ENCODE measurements at places on chromosomes 3 and 15.

DNA sequence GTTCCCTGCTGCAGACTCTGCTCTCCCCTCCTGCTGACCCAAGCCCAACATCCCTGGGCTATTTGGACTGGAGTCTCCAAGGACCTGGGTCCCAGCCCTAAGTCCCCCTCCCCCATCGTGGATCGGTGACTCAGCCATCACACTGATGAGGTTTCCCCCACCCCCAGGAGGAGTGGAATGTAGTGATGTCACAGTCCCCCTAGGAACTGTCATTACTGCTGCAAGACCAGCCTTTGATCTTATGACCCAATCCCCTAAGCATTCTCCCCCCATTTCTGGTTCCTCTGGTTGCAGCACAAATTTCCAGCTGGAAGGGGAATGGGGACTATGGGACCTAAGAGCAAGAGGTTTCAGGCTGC is 63.4 kb upstream of the CSPG4 start:
- DNase-seq: no peak

- no peak for DNase-seq
Measured at GRCh38 chr3:186841620-186842019, 890 bp upstream of the ADIPOQ start.

GRCh38 chr15:57746786-57747185 is 40.3 kb downstream of the POLR2M start:
- no peak for DNase-seq

DNA sequence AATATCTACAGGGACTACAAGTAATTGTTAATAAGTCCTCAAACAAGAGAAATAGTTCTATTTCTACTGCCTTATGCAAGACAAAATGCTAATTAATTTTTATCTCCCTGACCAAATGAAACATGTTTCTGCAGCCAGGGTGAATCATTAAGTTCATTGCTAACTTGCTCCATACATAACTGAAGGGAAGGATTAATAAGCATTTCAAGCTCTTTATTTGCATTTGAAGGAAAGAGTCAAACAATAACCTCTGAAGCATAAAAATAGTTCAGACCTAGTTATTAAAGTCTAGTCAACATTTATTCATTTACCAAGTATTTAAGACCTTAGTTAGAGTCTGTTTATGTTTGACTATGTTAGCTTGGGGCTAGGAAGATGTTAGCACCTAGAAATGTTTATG is 120.0 kb downstream of the ATP1B3 start:
- DNase-seq: no peak

DNA sequence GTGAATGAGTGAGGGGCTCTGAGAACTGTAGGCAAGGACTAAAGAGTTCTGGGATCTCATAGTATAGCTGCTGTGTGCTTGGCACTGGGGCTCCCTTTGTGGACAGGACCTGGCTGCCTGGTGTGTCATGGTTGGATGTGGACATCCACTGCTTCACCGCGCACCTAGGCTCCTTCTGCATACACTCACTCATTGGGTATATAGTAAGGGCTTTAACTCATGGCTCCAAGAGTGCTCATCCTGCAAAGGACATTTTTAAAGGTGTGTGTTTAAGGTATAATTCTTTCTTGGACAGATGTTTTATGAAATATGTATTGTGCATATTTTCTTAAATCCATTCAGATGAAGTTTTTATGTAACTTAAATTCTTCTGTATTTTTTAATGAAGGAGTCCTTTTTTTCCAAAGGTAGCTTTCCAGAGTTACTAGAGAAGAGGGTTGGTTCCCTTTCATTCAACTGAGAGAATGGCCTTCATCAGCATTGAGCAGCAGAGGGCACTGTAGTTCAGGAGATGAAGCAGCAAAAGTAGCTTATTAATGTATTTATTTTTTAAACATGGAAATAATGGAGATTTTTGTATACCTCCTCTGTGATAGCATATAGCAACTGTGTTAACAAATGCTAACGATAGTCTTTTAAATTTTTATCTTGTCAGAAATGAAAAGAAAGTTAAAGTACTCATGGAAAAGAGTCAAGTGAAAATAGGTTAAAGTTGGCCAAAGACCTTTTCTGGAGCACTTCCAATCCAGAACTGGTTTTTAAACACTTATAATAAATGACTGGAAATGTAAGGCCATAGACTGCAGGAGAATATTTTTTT is 25.2 kb downstream of the OXNAD1 start:
- no peak for DNase-seq

GRCh38 chr3:29577250-29577649 is 296.4 kb downstream of the RBMS3 start:
- no peak for DNase-seq

DNA sequence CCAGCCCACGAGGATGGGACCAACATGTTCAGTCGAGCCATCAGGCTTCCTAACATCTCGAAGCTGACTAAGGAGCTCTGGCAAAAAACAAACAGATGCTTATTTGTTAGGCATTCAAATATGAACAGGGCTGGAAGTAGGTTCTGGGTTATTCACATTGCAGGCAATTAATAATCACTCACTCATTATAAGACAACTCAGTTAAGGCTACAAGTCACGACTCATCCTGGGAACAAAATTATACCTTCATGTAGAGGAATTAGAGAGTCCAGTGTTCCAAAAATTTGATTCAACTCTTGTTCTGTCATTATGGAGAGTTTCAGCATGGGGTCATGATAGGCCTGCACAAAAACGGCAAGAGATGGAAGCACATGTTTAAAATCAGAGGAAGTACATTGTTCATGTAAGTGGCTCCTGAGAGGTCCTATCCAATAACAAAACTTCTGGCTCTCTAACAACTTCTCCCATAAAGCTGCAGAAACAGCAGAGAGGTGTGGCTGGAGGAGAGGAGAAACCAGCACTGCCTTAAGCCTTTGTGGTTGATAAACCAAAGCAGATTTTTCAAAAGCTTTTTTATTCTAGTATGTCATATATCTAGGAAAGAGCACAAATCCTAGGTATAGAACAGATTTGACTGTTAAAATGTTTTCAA is 50.6 kb downstream of the ARHGEF3 start:
- DNase-seq: no peak

GRCh38 chr3:30004481-30004880 is 601.9 kb upstream of the TGFBR2 start:
- no peak for DNase-seq

DNA sequence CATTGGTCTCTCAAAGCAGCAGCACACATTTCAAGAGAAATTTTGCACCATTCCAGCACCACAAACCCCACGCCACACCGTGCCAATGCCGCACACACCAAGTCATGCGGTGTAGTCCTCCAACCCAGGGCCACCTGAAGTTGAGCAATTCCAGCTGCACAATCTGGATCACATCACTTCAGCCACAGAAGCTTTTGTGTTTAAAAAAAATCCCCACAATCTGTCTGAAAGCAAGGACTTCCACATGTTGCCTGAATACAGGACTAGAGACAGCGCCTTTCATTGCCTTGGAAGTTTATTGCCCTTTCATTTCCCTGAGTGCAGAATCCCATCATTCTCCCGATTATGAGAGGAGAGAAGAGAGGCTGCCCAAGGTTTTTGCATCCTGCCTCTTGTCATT is 175.6 kb upstream of the BCL6 start:
- no peak for DNase-seq

DNA sequence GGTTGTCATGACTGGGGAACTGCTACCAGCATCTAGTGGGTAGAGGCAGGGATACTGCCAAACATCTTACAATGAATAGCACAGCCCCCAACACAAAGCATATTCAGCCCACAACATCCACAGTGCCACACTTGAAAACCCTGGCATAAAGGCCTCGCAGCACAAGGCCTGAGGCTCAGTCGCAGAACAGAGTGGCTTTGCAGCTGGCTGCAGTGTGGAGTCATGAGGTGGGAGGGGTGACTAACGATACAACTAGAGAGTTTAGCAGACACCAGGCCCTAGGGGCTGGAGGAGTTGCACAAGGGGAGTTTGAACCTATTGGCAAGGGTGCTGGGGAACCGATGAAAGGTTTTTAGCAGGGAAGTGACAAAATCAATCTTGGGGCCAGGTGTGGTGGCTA is 32.1 kb downstream of the GRK7 start:
- no peak for DNase-seq

GRCh38 chr3:21847005-21847404 is 96.0 kb upstream of the ZNF385D start:
- no peak for DNase-seq

DNA sequence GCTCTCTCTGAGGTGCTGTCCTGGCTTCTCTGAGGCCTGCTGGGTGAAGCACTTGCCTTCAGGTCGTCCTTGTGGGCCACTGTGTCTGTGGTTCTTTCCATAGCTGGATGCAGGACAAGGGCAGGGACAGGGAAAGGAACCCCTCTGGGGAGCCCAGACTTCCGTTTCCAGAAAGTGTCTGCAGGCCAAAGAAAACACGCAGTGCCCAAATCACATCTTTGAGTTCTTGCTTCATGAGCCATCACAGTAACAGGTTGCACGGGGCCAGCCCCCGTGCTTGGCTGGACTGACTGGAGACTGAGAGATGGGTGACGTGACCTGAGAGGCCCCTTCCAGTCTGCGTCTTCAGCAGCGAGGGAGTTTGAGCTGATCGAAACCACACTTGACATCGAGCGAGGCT is 115.8 kb downstream of the GABRG3 start:
- no peak for DNase-seq

GRCh38 chr3:99330281-99330680 is 308.1 kb upstream of the COL8A1 start:
- DNase-seq: no peak

- no peak for DNase-seq
Measured at GRCh38 chr3:76753599-76753998, 286.3 kb upstream of the ROBO2 start.

DNA sequence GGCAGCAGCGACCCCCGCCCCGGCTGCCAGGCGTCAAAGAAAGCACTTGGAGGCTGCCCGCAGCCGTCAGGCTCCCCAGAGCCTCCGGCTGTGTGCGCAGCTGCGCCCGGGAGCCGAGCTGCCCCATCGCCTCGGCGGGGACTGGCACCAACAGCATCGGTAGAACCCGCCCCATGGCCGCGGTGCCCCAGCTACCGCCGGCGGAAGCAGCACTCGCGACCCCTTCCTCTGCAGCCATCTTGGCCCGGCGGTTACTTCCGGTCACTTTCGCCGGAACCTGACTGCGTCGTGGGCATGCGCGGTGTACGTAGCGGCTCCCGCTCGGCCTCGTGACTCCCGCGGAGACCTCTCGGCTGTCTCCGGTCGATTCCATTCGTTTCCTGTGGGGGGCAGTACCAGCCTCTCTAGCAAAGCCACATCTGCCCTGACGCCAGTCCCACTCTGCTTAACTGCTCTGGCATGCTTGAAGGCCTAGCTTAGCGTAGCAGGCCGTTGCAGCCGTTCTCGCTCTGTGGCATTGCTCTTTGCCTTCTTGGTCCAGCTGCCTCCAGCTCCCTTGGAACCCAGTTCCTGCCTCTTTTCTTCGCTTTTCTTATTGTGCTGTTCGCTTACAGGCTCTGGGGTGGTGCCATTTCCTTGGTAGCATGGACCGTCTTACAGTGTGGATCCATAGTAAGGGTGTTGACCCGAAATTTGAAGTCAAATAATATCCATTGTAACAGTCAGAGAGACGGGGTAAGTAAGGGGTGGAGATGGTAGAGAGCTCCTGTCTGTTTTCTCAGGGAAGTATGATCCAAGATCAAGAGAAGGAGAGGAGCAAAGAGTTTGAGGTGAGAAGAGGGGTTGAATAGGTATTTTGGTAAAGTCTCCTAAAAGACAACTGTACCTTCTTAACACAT is at the start of gene SPG11:
Gene SPG11, minus strand, starts transcription at position 253 of the 899 bp plus-strand sequence. Its CDS starts 15 bp downstream, at position 238.
- DNase-seq: peak; percentile 91

DNA sequence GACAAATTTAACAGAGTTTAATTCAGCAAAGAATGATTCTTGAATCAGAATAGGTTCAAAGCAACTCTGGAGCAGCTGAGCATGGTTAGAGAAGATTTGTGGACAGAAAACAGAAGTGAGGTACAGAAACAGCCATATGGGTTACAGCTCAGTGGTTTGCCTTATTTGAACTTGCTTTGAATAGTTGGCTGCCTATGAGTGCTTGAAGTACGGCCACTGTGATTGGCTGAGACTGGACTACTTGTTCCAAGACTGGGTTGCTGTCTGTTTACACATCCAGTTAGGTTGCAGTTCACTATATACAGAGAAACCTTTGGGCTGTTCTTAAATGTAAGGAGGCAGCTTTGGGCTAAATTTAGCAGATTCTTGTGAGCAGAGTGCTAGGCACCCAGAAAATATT is 79.4 kb upstream of the CADPS start:
- DNase-seq: no peak

- DNase-seq: no peak
Measured at GRCh38 chr15:54660356-54660755, 536.4 kb downstream of the RSL24D1 start.

GRCh38 chr15:76517910-76518309 is 181.3 kb downstream of the ISL2 start:
- DNase-seq: no peak

- DNase-seq: no peak
Measured at GRCh38 chr3:169678122-169678521, 14.6 kb upstream of the MECOM start.

DNA sequence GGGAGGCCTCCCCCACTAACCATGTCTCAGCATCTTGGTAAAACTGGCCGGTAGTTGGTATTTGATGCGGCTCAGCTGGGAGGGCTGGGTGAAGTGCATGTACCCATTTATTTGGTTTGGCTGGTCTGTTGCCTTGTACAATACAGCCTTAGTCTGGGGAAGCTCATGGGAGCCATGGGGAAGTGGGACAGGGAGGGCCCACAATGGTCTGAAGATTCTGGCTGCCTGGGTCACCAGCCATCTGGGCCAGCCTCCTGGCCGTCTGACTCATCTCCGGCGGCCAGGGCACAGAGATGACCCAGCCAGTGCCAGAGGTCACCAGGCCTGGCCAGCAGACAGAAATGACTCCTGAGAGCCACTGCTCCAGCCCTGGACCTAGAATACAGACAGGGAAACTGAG is 51.6 kb upstream of the SMAD6 start:
- DNase-seq: no peak

GRCh38 chr3:192818126-192818525 is 90.8 kb upstream of the FGF12 start:
- no peak for DNase-seq

- DNase-seq: no peak
Measured at GRCh38 chr3:66010739-66011655, 27.7 kb downstream of the MAGI1 start.

GRCh38 chr3:143201045-143201444 is 81.5 kb downstream of the CHST2 start:
- no peak for DNase-seq

- DNase-seq: no peak
Measured at GRCh38 chr15:52680041-52680391, 828 bp upstream of the ATOSA start.

GRCh38 chr3:139679220-139679775 is 1.5 kb upstream of the NMNAT3 start:
- no peak for DNase-seq

DNA sequence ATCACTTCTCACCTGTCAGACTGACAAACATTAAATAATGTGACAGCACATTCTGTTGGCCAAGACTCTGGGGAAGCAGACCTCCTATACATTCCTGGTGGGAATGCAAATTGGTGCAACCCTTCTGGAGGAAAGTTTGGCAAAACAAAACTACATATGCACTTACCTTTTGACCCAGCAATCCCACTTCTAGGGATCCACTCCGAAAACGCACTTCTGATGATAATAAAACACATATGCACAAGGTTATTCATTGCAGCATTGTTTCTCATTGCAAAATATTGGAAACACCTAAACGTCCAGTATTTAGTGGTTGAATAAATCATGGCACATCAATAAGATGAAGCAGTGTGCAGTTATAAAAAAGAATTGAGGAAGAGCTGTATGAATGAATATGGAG is 145.5 kb upstream of the ABHD17C start:
- DNase-seq: no peak

- DNase-seq: no peak
Measured at GRCh38 chr3:195254454-195255175, 16.3 kb downstream of the XXYLT1 start.

- no peak for DNase-seq
Measured at GRCh38 chr15:70193734-70194133, 96.0 kb upstream of the TLE3 start.

Data from activated T-helper 9 cell treated with anti-CD3 and anti-CD28 coated beads, Interleukin-2, amount 50 U/mL, for 16 hours (primary cell).